ENCODE measurements at places on chromosomes 12 and 14. TPM values are rescaled to one million over a fixed set of nuclear protein-coding genes. Genes with fewer than 3 reads are reported as not detected.

- DNase-seq, result no peak
Measured at GRCh38 chr12:58171914-58172313, 230.5 kb downstream of the ATP23 start.

Gene TAS2R13
- 0.68 TPM for total RNA-seq

DNA sequence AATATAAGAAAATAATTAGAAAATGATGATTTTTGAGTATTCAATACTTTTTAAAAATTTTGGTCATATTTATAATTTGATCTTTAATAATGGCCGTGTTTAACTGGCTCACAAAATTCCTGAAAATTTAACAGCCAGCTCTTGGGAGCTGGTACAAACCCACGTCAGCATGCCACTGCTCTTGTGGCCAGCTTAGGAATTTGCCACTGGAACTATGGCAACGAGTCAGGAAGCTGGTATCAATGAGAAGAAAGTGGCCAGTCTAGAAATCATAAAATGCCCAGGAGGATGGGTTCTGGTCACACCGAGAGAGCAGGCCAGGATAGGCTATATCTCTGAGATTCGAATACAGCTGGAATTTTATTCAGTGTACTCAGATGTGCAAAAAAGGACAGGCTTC, 72.2 kb upstream of the PLEKHG3 start:
- no peak for DNase-seq

Gene ZNF705A
- not detected for total RNA-seq

Gene PSMD9
- 105 TPM for total RNA-seq

GRCh38 chr12:15996948-15997347, 85.8 kb downstream of the DERA start:
- DNase-seq, result no peak

DNA sequence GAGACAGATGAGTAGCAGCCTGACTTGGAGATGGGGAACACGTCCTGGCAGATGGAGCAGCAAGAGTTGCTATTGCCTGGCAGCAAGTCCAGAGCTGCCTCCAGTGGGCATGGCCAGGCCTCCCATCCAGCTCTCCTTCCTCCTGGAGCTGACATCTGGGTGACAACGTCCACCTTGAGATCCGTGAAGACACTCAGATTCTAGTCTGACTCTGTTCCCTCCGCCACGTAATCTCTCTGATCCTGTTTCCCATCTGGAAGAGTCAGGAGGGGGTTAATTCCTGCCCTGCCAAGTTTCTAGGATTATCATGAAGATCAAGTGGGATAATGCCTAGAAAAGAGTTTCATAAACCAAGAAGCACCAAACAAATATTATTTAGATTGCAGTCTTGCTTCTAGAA, 65.3 kb upstream of the FAM181A start:
- DNase-seq, result no peak

Gene CPM
- total RNA-seq, result 1.7 TPM

DNA sequence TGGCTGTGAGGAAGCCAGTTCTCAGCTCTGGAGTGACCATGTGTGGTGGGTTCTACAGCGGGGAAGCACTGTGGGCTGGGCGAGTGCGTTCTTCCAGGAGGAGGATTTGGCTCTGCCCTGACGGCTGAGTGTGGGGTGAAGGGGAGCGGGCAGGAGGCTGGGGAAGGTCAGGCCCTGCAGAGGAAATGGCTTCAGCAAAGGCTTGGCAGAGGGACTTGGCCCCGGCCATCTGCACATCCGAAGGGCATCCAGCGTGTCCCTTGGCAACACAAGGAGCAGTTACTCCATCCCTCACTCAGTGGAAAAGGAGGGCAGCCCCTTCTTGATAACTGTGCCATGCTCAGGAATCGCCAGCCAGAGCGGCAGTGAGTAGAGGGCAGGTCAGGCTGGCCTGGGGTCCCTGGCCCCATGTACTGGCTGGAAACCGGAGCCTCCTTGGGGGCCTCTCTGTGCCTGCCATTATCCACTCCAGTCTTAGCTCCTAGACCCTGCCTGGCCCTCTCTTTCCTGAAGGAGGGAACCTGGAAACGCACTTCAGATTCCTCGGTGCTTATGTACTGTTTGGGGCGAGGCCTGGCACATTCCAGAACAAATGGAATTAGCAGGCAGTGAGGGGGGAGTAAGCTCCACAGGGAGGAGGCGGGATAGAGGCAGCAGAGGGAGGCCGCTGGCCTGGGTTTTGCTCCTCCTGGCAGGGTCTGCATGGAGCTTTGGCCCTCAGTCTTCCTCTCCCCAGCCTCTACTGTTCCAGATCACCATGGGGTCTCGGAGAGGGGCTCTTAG, 133.6 kb upstream of the NCOR2 start:
- no peak for DNase-seq

DNA sequence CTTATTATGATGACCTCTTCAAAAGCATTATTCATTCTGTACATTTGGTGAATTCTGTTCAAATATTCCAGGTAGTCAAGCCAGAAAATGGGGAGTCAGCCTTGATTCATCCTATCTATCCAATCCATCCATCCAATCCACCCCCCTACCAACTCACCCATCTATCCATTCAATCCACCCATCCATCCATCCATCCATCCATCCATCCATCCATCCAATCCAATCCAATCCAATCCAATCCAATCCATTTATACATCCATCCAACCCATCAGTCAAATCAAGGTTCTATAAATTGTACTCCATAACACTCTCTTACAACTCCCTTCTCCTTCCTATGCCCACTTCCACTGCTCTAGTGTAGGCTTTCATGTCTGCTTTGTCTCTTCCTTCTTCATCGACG, 35.8 kb upstream of the GRIP1 start:
- no peak for DNase-seq

- DNase-seq, result no peak
Measured at GRCh38 chr12:115870510-115870909, 407.0 kb downstream of the MED13L start.

- peak; percentile 54 for DNase-seq
Measured at GRCh38 chr12:46442239-46442638, 69.7 kb upstream of the SLC38A2 start.

Gene HNF1A
- not detected for total RNA-seq

Gene ZCRB1
- 62.2 TPM for total RNA-seq

Gene IGF1
- total RNA-seq, result not detected

Gene KRT77
- total RNA-seq, result not detected

Gene PKP2
- total RNA-seq, result 88.0 TPM

DNA sequence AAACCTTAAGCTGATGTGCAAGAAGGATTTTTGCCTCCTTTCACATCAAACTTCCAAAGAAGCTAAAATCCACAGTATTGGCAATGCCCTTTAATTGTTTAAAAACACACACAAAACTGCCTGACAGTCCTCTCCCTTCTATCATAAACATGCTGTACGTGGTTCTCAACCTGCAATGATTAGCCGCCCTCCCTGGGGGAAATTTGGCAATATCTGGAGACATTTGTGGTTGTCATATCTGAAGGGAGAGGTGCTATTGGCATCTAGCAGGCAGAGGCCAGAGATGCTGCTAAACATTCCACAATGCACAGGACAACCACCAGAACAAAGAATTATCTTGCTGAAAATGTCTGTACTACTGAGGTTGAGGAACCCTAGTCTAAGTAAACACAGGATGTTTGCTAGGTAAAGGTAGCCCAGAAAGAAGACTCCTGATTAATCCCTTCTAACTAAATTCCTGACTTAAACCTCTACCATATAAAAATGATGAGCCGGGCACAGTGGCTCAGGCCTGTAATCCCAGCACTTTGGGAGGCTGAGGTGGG, 1.2 kb downstream of the ACOT6 start:
- DNase-seq, result peak; percentile 6

Gene FOXN3
- total RNA-seq, result 25.8 TPM

Gene KLHDC1
- total RNA-seq, result 0.52 TPM

GRCh38 chr14:27327095-27327494, 729.3 kb upstream of the NOVA1 start:
- DNase-seq, result no peak

Gene ANP32D
- not detected for total RNA-seq

Gene GPD1
- 0.37 TPM for total RNA-seq

- peak; percentile 97 for DNase-seq
Measured at GRCh38 chr12:12398026-12398859, 41.4 kb downstream of the BORCS5 start.

DNA sequence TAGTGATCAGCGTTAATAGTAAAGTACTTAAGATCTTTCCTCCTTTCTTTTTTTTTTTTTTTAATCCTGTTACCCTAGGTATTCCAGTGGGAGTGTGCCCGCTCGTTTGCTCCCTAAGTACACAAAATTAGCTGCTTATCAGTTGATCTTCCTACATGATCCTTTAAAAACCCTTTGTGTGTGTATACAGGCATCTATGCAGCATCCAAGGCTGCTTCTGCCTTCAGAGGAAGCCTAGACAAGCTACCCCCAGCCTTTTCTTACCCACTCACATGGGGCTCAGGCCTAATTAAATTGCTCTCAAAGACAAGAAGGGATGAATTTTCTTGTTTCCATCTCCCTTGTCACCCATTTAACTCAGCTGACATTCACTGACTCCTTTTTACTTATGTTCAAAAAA, 343.4 kb upstream of the LMO3 start:
- DNase-seq, result no peak

DNA sequence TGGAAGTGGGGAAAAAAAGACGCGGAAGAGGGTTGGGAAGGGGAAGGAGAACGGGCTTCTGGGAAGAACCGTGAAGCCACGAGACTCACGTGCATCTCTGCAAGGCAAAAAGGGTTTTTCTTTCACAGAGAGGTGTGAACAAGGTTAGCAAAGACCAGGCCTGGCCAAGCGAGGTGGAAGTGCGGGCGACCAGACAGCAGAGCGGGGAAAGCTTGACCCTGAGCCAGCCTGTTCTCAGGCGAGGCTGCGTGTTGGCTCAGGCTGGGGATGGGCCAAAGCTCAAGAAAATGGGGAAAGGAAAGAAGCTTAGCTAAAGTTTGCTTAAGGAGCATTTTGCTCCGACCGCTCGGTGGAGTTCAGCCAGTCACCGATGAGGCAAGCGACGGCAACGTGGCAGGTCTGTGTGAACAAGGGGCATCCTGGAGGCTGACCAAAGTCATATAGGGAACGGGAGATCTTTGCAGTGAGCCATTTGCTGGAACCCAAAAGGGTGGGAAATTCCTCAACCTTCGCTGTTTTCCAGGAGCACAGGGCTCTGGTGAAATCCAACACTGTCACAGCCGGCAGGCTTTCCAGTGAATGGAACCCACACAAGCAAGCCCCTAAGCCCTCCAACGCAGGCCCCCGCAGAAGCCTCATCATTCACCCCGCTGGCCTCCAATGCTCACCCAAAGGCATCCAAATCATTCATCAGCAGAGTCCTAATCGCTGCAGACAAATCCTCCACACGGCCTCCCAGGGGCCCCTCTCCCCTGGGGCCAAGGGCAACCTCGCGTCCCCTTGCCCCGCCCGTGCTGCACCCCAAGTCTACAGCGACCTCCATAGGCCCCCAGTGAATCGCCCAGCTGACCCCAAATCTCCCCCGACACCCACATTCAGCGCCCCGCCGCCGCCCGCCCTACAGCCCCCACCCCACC, 754 bp downstream of the ZNF605 start:
- peak; percentile 4 for DNase-seq

- peak; percentile 43 for DNase-seq
Measured at GRCh38 chr12:57898308-57898970, 42.9 kb upstream of the ATP23 start.

Gene SRP54
- total RNA-seq, result 77.4 TPM

DNA sequence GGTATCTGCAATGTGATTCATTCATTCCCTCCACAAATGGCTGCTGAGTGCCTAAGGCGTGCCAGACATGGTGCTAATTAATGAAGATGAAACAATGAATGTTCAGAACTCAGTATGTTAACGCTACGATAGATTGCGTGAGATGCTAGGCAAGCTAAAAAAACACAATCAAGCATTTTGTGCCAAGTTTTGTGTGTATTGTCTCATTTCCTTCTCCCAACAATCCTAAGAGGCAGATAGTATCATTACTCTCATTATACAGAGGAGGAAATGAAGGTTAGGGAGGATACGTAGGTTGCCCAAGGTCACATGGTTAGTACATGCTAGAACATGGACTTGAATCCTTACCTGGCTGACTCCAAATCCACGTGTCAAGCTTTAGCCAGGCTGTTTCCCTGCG, 264.4 kb downstream of the EFCAB11 start:
- no peak for DNase-seq

DNA sequence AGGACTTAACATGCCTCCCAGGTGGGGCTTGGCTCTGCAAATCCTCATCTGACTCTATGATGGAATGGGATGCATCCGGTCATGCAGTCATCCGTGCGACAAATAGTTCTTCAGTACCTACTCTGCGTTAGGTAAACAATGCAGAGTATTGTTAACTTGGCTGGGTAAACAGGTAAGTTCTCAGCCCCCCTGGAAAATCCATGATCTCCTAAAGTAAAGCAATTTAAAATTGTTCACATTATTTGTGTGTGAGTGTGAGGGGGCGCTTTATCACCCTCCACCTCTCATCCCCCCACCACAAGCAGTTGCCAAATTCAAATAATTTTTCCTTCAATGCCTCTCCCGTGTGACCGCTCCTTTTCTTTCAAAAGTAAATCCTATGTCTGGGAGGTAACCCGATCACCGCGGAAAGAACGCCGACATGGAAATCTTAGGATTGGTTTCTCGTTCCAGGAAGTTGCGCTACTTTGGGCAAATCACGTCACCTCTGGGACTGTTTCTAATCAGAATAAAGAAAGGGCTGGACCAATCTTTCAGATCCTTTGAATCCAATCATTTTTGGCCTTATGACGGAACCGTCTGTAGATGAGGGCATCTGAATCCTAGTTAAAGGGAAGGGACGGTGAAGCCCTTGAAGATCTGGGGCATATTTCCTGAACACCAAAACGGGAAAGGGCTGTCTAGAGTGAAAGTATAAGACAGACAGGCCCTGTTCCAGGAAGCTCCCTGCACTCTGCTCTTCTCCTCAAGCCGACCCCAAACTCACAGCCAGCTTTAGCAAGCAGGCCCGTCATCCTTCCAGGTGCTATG, 44.0 kb upstream of the SINHCAF start:
- no peak for DNase-seq

DNA sequence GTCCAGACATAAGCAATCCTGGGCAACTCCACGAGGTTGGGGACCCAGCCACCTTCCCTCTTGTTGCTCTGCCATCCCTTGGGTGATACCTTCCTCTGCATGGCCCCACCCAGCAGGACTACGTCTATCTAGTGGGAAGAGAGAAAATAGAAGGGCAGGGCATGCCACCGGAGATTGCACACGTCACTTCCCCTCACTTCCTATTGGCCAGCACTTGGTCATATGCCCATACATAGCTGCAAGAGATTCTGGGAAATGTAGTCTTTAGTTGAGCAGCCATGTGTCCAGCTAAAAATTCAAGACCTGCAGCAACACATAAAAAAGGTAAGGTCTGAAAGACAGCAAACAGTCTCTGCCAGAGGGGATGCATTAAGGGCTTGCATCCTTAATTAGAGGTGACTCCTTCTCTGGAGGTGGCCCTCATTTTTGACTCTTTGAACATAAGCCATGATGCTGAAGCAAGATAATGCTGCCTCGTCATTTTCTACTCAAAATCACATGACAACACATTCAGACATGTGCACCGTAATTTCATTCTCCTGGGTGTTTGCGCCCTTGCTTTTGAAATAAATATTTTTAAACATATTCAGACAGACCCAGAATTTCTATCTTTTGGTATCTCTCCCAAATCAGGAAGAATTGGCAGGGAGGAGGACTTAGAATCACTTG, 91.8 kb upstream of the PWP1 start:
- no peak for DNase-seq

Measured in MCF 10A (cell line).